PC-9 (cell line): ENCODE measurements at places on chromosomes 4 and X.

GRCh38 chrX:150060406-150060805, 122.1 kb upstream of the EOLA2 start:
- DNase-seq, result no peak

DNA sequence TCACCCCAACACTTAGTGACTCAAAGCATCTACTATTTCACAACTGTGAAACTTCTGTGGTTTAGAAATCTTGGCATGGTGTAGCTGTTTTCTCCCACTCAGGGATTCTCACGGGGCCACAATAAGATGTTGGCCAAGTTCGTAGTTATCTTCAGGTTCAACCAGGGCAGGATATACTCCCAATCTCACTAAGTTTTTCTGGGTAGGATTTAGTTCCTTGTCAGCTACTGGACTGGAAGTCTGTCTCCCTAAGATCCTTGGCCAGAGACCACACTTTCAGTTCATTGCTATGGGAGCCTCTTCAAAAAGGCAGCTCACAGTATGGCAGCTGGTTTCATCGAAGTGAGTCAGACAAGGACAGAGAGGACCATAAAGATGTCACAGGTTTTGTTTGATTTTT, 111.7 kb upstream of the PDHA2 start:
- DNase-seq, result no peak

GRCh38 chr4:129223945-129224344, 128.0 kb downstream of the C4orf33 start:
- no peak for DNase-seq

DNA sequence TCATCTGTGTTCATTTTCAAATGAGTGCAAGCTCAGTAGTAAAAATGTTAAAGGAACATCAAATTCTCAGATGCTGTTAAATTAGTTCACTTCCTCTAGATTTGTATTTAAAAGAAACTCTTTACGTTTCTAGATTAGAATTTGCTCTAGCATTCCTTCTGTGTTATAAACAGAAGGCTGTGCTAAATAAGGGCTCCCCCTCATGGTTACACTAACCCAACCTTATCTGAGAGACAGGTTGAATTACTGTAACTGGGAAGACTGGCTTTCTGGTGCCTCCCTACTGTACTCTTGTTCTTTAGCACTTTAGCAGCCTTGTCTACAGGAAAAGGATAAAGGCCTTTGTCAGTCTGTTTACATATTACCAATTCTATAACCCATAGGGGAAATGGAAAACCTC, 56.8 kb downstream of the RXFP1 start:
- DNase-seq, result no peak

- DNase-seq, result no peak
Observed at GRCh38 chr4:43379016-43379415, 486.5 kb downstream of the GRXCR1 start.

DNA sequence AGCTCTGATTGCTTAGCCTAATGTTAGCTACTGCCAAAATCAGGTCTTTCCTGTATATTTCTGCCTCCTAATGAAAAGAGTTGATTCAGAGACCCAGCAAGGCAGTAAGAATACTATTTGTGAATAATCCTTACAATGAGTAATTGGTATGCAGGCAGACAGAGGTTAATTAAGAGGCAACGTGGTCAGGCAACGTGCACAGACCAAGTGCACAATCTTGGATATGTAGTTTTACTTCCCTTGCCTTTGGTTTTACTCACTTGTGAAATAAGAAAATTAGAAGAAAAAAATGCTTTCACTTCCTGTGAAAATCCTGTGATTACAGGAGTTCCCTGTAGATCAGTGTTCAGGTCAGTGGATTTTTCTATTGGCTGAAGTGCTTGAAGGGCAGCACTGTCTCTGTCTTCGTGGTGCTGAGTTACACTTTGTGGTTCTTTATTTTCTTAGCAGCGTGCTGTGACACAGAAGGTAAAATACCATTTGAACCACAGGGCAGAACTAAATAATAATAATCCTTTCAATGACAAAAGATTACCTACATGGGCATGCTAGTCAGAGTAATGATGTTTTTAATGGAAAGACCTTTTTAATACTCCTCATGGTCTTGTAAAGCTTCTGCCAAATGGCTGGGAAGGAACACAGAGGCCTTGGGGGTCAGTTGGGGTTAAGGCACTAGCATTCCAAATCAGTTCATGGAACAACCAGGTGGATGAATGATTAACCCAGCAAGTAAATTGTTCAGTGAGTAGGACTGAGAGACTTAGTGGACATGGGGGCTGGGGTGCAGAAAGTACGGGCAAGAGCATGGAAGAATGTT, 430.9 kb downstream of the MAPK10 start:
- no peak for DNase-seq

DNA sequence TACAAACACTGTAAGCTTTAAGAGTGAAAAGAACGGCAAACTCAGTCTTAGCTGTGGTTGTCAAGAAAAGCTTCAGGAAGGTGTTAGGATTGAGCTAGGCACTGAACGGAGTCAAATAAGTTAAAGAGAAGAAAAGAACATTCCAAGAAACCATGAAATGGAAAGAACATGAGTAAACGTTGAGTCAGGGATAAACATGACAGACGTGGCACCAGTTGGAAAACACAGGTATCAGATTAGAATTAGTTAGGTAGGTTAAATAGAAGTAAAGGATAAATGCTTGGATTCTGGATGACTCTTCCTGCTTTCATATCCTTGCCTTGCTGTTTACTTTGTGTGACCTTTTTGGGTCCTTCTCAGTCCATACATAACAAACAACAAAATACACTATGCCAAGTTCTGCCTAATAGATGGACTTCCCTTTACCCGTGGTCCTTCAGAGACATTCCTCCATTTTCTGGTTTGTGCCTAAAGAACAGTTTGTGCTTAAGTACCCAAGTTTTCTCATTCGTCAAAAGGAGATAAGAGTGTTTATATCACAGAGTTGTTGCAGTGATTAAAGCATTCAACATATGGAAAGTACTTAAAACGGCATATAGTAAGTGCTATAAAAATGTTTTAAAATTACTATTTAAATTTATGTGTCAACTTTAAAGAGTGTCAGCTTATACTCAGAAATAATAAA, 446.9 kb downstream of the TMA16 start:
- no peak for DNase-seq

DNA sequence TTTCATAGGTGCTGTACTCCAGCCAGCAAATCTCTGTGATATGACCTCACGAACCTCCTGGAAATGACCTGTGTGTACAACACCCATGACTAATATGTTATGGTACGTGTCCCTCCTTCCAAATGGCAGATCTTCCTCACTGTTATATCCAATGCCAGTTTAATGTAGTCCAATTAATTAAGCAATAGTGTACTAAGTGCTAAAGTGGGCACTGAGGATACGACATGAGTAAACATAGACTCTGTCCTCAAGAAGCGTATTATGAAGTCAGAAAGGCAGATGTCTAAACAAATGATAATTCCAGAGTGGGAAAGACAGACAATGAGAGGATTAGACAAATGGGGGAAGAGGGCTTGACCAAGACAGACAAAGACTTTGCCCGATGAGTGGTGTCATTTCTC, 33.9 kb downstream of the GPRIN3 start:
- DNase-seq, result no peak
